ENCODE measurements at places on chromosomes 4 and X.

DNA sequence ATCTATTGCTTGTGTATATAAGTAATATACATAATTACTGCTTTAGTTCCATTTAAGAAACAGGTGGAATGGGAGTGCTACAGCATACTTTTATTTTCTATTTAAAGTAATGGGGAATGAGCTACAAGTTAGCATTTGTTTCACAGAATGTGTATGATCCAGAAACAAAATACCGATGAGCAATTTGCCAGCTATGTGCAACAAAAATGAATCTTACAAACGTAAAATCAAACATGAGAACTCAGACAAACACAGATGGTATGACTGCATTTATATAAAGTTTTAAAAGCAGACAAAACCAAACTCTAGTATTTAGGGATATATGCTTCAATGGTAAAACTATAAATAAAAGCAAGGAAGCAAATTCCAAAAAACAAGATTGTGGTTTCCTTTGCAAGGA lies 141.7 kb downstream of the PAPSS1 start:
- no peak for DNase-seq

GRCh38 chr4:43330288-43330687 lies 437.8 kb downstream of the GRXCR1 start:
- no peak for DNase-seq

GRCh38 chr4:26955241-26955640 lies 94.6 kb downstream of the STIM2 start:
- no peak for DNase-seq

- no peak for DNase-seq
Observed at GRCh38 chrX:118536687-118537461, 41.3 kb downstream of the DOCK11 start.

DNA sequence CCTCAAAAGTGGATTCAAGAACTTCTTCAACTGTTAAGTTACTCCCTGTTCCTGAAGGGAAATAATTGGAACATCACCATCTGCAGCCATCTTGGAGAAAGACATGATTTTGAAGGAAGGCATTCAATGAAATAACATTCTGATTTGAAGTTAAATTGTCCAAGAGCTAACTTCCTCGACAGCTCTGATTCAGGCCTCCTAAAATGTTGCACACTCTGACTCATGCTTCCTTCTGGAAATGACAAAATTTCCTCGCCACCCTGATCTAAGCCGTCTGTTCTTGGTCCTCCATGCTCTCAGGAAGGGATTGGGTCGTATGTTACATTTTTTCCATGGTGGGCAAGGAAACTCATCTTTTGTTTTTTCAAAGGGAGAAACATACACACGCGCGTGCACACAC lies 496.9 kb upstream of the DIPK2B start:
- DNase-seq: no peak

- DNase-seq: no peak
Observed at GRCh38 chrX:43225626-43226328, 430.3 kb upstream of the MAOA start.

GRCh38 chr4:98284640-98285046 lies 23.5 kb downstream of the RAP1GDS1 start:
- DNase-seq: no peak

- no peak for DNase-seq
Observed at GRCh38 chr4:152229782-152230289, 306.1 kb downstream of the FBXW7 start.

- no peak for DNase-seq
Observed at GRCh38 chr4:40316782-40317635, 18.1 kb upstream of the CHRNA9 start.

DNA sequence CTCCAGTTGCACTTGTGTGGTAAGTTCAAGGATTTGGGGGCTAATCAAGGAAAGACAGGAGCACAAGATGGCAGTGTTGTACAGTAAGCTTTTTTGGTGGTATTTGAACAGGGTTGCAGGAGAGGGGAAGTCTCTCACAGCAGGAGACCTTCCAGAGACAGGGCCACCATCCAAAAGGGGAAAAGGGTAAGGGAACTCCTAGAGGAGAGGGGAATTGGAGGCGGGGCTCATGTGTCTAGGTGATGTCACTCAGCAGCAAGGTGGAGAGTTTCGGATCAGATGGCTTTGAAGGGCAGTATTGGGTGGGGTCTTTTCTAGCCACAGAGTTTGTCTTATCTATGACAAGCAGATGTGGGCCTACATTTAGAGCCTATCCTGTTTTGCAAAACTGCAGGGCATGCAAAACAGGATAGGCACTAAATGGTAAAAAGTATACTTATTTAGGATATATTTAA lies 13.4 kb upstream of the RNF175 start:
- DNase-seq: no peak

GRCh38 chrX:3299636-3300035 lies 46.8 kb downstream of the MXRA5 start:
- no peak for DNase-seq

GRCh38 chr4:26410385-26411293 lies 79.6 kb downstream of the CCKAR start:
- peak; percentile 4 for DNase-seq

DNA sequence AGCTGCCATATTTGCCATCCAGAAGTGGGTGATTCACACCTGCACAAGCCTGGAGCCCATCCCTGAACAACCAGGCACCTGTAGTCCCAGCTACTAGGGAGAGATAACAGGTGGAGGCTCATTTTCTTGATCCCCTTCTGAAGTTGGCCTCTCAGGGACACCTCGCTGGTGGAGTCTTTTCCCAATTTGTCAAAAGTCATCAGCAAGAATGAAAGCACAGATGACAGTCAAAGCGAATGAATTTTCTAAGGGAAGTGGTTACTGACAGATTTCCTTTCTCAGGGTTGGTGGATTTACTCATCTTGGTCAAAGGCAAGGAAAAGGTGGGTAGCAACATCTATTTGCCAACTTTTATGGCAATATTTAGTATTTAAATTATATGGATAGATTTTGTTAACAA lies 36.5 kb downstream of the FGFBP1 start:
- no peak for DNase-seq

- DNase-seq: no peak
Observed at GRCh38 chrX:129461801-129462456, 61.4 kb downstream of the SMARCA1 start.

- DNase-seq: no peak
Observed at GRCh38 chrX:53223068-53223693, 1.8 kb downstream of the KDM5C start.

- no peak for DNase-seq
Observed at GRCh38 chrX:133771086-133771646, 214.2 kb downstream of the GPC3 start.

DNA sequence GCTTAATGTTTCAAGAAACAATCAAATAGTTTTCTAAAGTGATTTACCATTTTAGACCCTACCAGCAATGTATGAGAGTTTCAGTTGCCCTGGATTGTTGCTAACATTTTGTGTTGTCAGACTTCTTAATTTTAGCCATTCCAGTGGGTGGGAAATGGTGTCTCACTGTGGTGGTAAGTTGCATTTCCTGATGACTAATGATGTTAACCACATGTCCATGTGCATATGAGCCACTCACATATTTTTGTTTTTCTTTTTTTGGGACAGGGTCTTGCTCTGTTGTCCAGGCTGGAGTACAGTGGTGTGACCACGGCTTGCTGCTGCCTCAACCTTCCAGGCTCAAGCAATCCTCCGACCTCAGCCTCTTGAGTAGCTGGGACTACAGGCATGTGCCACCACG lies 48.3 kb downstream of the MED28 start:
- no peak for DNase-seq

DNA sequence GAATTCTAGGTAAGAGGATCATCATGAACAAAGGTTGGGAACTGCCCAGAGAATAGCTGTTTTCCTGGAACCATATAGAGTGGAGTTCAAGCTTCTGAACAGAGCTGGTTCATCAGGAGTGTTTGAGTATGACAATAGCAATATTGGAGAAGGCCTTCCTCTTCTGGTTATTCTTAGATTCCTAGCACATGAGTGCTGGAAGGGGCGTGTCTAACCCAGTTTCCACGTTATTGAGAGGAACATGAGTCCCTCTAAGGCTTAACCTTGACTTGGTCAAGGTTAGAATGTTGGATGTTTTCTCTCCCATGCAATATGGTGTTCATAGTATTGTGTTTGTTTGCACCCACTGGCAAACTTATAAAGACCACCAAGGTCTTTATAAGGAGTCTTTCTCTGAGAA lies 101.3 kb downstream of the TSPAN7 start:
- no peak for DNase-seq

DNA sequence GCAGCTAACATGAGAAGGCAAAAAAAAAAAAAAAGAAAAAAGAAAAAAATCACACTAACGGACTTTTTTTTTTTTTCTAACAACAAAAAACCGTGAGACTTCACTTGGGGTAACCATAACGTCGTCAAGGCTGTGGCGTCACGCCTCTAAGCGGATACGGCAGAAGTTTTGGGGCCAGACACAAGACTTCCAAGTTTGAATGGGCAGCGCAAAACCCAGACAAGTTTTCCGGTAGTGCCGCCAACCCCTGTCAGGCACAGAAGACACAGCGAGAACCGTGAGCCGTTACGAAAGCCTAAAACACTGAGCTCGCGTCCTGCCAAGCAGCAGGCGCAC lies 556 bp upstream of the SMARCA5 start:
- DNase-seq: no peak

DNA sequence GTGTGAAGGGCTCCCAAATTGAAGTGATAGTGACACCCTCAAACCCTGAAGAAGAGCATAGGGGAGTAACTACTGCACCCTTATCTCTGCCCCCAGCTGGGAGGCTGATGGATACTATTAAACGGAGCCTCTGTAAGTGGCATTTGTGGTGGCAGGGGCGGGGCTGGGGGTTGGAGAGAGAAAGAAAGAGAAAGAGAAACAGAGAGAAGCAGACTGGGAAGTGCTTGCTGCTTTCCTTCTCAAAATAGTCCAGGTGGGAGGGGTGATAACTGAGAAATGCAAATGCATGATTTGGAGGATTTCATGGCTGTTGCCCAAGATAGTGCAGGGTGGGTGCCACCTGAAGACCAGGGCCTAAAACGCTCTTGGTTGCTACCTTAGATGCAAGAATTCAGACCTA lies 253.5 kb upstream of the GATB start:
- DNase-seq: no peak

GRCh38 chr4:152460488-152460887 lies 75.4 kb downstream of the FBXW7 start:
- no peak for DNase-seq

GRCh38 chr4:128846063-128846462 lies 36.6 kb downstream of the JADE1 start:
- DNase-seq: no peak

- no peak for DNase-seq
Observed at GRCh38 chrX:109940411-109940810, 62.5 kb upstream of the TMEM164 start.

DNA sequence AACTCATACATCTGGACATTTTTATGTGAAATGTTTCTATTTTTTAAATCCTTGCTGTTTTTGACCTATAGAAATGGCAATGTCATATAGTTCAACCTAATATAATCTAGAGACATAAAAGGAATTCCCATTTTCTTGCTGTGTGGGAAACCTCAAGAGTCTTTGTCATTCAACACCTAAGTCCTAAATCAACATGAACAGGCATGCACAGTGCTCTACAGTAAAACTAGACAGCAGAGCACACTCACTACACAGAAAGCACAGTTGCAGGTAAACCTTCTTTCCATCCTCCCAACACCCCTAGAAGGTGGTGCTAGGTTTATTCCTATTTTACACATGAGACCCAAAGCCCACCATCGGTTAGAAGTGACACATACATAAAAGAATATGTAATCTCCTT lies 79.1 kb upstream of the C1QTNF7 start:
- DNase-seq: no peak

- no peak for DNase-seq
Observed at GRCh38 chr4:85673540-85673939, 198.6 kb downstream of the ARHGAP24 start.

DNA sequence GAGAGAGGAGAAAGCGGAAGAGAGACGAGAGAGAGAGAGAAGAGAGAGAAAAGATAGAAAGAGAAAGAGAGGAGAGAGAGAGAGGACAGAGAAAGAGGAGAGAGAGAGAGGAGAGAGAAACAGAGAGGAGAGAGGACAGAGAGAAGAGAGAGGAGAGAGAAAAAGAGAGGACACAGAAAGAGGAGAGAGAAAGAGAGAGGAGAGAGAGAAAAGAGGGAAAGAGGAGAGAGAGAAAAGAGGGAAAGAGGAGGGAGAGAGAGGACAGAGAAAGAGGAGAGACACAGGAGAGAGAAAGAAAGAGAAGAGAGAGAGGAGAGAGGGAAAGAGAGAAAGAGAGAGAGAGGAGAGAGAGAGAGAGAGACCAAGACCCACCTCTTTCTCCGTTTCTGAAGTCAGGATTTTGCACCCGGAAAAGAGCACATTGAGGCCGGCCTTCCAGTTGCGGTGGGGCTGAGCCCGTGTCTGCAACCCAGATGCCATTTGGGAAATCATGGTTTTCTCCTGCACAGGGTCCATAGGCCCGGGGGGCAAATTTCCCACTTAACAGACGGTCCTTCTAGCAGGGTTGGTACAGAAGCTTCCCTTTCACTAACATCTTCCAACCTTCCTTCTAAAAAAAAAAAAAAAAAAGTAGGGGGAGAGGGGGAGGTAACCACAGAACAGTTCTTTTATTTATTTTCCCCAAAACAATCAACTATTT lies 60.9 kb downstream of the CRLF2 start:
- no peak for DNase-seq

GRCh38 chr4:30600246-30601017 lies 119.7 kb upstream of the PCDH7 start:
- DNase-seq: no peak

GRCh38 chrX:1449036-1449822 lies 3.5 kb downstream of the ASMTL start:
- DNase-seq: no peak

GRCh38 chr4:100889401-100889800 lies 371.6 kb upstream of the EMCN start:
- DNase-seq: no peak

GRCh38 chrX:102728646-102729045 lies 8.1 kb downstream of the GPRASP3 start:
- no peak for DNase-seq

- DNase-seq: no peak
Observed at GRCh38 chrX:112083624-112084326, 1.2 kb upstream of the TRPC5 start.

DNA sequence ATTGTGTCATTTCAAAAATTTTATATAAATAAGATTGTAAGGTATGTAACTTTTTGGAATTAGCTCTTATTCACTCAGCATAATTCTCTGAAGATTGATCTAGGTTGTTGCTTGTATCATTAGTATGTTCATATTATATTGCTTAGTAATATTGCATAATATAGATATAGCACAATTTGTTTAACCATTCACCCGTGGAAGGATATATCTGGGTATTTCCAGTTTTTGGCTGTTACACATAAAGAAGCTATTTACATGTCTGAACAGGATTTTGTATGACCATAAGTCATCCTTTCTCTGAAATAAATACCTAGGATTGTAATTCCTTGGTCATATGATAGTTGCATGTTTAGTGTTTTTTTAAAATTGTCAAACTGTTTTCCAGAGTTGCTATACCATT lies 82.5 kb downstream of the CPEB2 start:
- no peak for DNase-seq

DNA sequence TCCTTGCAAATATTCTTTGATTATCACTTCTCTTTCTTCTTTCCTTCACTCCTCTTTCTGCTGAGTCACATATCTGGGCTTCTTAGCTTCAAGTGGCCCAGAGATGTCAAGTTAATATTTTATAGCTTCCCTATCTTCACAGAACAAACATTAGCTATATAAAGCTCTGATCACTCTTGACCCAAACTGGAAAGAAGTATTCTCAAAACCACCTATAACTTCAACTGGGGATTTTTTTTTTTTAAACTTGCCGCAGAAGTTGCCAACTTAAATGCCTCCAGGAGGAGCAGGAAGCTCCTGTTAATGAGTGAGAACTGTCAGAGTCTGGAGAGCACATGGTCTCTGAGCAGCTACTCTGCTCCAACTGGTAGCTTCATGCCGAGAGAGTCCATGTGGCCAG lies 233.3 kb upstream of the EDNRA start:
- no peak for DNase-seq

All from KG1 (cell line).